ENCODE measurements at places on chromosomes 2 and 18.

GRCh38 chr2:172394002-172394401 lies 33.4 kb upstream of the ITGA6 start:
- DNase-seq = no peak

GRCh38 chr2:234179031-234179363 lies 128.5 kb downstream of the SPP2 start:
- DNase-seq = no peak

- DNase-seq = no peak
Measured at GRCh38 chr2:21392649-21393048, 268.9 kb downstream of the TDRD15 start.

DNA sequence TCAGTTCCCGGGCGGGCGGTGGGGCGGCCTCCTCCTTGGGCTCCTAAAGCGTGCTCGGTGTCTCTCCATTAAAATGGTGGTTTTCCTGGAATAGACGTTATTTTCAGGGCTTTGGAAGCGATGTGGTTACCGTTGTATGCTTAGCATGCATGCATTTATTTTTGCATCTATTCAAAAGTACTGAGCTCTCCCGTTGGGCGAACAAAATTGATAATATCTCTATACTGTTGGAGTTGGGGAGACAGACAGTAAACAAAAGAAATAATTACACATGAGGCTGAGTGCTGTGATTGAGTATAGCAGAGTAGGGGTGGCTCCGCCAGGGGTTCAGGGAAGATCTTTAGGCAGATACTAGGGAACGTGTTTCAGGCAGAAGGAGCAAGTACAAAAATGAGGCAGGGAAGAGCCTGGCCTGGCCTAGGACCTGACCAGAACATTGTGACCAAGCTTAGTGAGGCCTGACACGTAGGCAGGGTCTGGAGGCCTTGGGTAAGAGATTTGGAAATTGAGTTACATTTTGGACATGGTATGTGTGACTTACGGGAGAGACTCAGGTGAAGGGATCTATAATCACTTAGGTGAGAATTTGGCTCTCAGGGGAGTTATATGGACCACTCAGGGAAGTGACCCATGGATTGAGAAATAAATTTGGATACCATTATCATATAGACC lies 674 bp downstream of the NCAPH start:
- peak; percentile 69 for DNase-seq

- DNase-seq = no peak
Measured at GRCh38 chr2:61727746-61728145, 126.1 kb downstream of the FAM161A start.

- no peak for DNase-seq
Measured at GRCh38 chr2:223995569-223995968, 38.3 kb downstream of the MRPL44 start.

- DNase-seq = no peak
Measured at GRCh38 chr2:219835493-219835892, 208.1 kb downstream of the SLC4A3 start.

DNA sequence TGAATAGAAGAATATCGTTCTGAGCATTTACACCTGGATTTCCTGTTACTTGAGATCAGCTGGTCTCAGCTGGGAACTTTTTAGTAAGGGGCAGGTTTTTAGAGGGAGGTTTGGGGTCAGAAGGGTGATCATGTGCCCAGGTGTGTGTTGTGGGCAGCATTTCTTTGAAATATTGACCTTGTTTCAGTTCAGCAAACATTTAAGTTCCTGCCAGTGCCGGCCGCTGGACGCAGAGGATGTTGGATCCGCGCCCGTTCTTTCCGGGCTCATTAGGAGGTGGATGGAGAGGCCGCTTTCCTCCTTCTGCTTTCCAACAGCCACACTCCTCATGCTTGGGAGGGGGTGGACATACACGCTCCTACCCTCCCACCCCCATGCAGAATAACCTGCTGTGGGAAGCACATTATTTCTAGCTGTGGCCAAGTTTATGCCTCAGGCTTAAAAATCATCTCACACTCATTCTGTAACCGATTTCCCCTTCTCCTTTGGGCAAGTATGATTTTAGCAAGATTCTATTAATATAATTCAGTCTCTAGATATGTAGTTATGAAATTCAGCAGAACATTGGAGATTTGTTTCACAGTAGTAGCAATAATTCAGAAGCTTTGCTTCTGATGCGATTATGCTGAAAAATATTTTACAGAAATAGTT lies 131.4 kb downstream of the ZNF236 start:
- no peak for DNase-seq

GRCh38 chr2:201413143-201413542 lies 38.1 kb downstream of the TRAK2 start:
- no peak for DNase-seq

DNA sequence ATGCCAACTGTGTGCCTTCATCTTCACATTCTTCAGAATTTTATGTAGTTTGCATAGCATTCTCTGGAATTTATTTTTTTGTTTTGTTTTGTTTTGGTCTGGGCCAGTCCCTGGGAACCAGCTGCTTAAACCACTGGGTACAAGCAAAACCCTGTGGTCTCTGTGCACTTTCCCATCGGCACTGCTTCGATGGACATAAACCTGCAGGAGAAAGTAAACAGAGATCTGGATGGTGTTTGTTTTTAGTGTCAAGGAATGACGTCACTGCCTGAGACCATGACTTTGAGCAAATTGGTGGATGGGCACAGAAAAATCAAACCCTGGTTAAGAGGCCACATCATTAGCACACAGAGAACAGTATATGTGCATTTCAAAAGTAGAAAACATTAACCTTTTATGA lies 64.7 kb upstream of the RASGRP3 start:
- DNase-seq = no peak

DNA sequence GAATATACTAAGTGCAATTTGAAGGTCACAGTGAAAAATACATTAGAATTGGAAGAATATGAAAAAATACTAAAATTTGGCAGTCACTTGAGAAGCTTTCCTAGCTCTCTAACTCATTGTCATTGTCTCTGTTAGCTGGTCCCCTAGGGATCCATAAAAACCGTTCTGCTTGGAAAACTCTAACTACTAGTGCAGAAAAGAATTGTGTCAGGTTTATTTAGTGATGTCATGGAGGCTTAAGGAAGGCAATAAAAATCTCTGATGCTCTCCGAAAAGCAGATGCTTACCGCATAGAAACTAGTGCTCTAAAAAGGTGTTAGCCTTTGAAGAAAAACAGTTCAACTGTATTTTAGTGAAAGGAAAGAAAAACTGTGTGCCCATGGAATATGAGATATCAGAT lies 150.1 kb upstream of the DLGAP1 start:
- DNase-seq = no peak

DNA sequence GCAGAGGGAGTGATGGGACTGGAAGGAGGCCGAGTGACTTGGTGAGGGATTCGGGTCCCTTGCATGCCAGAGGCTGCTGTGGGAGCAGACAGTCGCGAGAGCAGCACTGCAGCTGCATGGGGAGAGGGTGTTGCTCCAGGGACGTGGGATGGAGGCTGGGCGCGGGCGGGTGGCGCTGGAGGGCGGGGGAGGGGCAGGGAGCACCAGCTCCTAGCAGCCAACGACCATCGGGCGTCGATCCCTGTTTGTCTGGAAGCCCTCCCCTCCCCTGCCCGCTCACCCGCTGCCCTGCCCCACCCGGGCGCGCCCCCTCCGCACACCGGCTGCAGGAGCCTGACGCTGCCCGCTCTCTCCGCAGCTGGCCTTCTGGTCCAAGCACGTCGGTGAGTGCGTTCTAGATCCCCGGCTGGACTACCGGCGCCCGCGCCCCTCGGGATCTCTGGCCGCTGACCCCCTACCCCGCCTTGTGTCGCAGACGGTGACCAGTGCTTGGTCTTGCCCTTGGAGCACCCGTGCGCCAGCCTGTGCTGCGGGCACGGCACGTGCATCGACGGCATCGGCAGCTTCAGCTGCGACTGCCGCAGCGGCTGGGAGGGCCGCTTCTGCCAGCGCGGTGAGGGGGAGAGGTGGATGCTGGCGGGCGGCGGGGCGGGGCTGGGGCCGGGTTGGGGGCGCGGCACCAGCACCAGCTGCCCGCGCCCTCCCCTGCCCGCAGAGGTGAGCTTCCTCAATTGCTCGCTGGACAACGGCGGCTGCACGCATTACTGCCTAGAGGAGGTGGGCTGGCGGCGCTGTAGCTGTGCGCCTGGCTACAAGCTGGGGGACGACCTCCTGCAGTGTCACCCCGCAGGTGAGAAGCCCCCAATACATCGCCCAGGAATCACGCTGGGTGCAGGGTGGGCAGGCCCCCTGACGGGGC lies 4.6 kb downstream of the PROC start:
- no peak for DNase-seq

DNA sequence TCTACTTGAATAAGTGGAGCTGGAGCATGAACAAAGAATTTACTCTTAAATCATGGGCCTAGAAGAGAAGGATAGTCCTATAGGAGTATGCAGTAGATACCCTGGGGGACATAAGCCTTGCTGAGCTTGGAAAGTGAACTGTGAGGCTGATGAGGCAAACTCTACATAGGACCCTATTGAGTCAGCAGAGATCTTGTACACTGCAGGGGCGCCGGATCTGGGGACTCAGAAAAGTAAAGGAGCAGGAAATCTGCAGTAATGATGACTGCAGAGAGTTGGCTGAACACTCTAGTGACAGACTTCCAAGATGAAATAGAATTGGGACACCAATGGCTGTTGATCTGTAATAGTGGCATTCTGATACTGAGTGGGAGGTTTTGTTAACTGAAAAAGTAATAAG lies 543.7 kb downstream of the XIRP2 start:
- DNase-seq = no peak

- DNase-seq = peak; percentile 64
Measured at GRCh38 chr18:48711651-48712486, 173.0 kb downstream of the CTIF start.

DNA sequence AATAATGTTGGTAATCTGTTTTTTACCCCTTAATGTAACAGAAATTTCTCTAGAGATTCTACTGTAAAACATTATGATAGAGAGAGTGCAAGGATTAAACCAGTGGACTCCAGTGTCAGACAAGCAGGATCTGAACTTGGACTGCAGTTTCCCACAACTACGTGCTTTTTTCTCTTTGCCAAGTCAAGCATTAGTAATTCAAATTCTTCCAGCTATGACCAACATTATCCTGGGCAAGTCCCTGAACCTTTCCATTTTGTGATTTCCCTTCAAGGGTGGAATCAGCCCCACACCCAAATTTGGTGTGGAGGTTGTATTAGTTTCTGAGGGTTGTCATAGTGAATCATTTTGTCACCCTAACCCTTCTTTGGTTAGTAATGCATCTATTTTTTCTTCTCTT lies 482.0 kb downstream of the ZNF516 start:
- DNase-seq = no peak

DNA sequence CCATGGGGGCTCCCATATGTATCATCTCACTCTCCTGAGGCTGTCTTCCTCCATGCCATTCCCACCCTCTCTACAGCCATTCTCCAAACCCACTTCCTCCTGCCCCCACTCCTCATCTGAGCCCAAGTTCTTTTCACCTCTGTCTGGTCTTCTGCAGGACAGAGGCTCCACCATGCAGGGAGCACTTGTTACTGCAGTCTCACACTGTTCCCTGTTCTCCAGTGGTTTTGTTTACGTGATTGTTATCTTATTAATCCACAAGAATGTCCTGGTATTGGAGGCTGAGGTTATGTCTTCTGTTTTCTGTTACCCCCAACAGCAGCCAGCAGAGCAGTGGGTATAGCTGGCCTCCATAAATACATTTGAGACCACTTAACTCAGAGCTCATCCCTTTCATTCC lies 51.4 kb downstream of the PAX8 start:
- DNase-seq = no peak

DNA sequence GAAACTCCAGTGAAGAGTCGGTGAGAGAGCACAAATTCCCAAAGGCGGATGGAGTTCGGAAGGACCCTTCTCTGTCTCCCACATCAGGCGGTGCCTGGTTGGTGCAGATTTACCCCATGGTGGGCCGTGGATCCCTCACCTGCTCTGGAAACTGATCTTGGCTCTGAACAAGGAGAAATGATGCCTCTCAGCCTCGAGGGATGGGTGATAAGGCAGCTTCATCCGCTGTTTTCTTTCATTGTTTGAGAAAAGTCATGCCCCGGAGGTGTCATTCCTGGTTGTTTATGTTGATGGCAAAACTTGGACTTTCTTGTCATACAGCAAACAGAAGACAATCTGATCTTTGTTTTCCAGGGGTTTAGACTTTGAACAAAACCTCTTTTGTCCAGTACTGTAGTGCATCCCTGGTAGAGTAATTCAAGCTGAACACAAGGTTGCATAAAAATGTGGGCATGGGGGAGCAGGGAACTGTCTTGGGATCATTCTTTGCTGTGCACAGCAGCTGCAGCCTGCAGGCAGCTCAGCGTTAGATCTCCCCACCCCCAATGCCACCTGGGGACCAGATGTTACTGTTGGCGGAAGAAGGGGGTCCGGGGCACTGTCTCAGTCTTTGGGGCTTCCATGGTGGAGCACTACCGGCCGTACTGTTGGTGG lies 81.3 kb downstream of the NFATC1 start:
- no peak for DNase-seq

- DNase-seq = peak; percentile 64
Measured at GRCh38 chr2:215750763-215751162, 262.6 kb downstream of the MREG start.

GRCh38 chr2:234026693-234027254 lies 23.7 kb upstream of the SPP2 start:
- no peak for DNase-seq

DNA sequence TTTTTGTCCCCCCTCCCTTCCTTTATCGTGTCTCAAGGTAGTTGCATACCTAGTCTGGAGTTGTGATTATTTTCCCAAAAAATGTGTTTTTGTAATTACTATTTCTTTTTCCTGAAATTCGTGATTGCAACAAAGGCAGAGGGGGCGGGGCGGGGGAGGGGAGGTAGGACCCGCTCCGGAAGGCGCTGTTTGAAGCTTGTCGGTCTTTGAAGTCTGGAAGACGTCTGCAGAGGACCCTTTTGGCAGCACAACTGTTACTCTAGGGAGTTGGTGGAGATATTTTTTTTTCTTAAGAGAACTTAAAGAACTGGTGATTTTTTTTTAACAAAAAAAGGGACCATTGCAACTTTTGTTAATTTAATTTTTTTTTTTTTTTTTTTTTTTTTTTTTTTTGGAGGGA lies 2.1 kb downstream of the SOX11 start:
- no peak for DNase-seq

GRCh38 chr2:136116813-136117390 lies 1.0 kb downstream of the CXCR4 start:
- DNase-seq = peak; percentile 93

DNA sequence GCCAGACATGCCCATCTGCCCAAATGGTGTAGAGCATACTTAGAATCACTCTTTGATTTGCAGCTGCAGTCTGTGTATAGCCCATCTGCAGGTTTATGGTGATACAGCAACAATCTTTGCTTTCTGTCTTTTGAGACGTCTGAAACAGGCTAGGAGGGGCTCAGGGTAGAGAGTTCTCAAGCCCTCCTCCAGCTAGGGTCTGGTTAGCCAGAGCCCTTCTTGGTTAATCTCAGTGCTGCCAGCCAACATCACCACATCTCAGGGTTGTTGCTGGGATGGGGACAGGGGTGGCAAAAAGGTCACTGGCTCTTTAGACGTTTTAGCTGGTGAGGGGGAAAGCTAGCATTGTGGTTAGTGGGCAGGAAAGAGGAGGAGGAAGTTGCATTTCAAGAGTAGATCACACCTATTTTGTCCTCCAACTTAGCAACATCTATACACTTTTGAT lies 136.6 kb upstream of the ACAA2 start:
- DNase-seq = peak; percentile 72

All from activated CD4-positive, alpha-beta T cell treated with anti-CD3 and anti-CD28 coated beads, Interleukin-2, amount 10 ng/mL, durations not matched to agents 24 days and 14 days (primary cell).